MG63 (cell line): ENCODE measurements at places on chromosomes 12 and 14. TPM values are rescaled to one million over a fixed set of nuclear protein-coding genes. Genes with fewer than 3 reads are reported as not detected.
A peak's percentile ranks its signal among the peaks of the same experiment; 100 is the strongest.

UNC119B gene
- total RNA-seq = 30.8 and 43.8 TPM in 2 replicates

CCDC196 gene
- total RNA-seq = not detected in 2 replicates

EGLN3 gene
- 4.5 and 9.3 TPM in 2 replicates for total RNA-seq

EPYC gene
- total RNA-seq = not detected in 2 replicates

FGF23 gene
- total RNA-seq = not detected in 2 replicates

SAMD15 gene
- 0.30 TPM in 1 of 2 replicates, not detected in the other for total RNA-seq

COX8C gene
- not detected in 2 replicates for total RNA-seq

KERA gene
- total RNA-seq = not detected in 2 replicates

FOXG1 gene
- 0.03 and 0.67 TPM in 2 replicates for total RNA-seq

FAM90A1 gene
- 0.07 and 0.43 TPM in 2 replicates for total RNA-seq

SLC38A4 gene
- 3.0 and 7.8 TPM in 2 replicates for total RNA-seq

GLT8D2 gene
- not detected in 2 replicates for total RNA-seq

PRH1 gene
- total RNA-seq = 1.5 and 13.1 TPM in 2 replicates

OVCH1 gene
- total RNA-seq = not detected in 2 replicates

SNRNP35 gene
- total RNA-seq = 2.8 and 16.4 TPM in 2 replicates

DNA sequence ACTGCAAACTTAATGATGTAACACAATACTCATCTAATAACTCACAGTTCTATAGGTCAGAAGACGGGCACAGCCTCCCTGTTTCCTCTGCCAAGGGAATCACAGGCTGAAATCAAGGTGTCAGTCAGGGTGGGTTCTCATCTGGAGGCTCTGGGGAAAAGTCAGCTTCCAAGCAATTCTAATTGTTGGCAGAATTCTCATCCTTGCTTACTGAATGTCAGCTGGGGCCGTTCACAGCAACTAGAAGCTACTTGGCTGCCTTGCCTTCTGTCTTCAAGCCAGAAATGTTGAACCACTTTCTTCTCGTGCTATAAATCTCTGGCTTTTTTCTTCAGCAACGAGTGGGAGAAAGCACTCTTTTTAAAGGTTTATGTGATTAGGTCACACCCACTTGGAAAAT is 80.1 kb upstream of the PDZRN4 start:
- no peak for DNase-seq

DNA sequence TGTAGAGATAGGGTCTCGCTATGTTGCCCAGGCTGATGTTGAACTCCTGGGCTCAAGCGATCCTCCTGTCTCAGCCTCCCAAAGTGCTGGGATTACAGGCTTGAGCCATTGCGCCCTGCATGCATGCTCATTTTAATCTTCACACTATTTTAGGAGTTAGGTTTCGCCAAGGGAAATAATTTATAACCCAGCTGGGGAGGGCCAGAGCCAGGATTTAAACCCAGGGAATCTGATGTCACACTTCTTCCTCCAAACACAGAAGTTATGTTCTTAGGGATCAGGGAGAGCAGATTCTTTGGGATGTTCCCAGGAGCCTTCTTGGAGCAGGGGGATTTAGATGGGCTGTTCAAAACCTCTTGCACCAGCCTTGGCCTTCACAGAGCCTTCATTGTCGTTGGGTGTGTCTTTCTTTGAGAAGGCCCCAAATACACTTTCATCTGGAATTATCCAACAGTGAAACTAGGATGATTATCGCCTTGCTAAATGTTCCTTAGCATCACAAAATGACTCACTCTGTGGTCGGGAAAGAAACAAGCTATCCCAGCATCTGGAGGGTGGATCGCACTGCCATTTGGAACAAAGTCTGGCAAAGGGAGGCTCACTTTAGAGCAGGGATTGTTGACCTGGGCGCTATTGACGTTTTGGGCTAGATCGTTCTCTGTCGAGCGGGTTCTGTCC is 8.2 kb upstream of the PPP1CC start:
- peak; percentile 27 for DNase-seq

DNA sequence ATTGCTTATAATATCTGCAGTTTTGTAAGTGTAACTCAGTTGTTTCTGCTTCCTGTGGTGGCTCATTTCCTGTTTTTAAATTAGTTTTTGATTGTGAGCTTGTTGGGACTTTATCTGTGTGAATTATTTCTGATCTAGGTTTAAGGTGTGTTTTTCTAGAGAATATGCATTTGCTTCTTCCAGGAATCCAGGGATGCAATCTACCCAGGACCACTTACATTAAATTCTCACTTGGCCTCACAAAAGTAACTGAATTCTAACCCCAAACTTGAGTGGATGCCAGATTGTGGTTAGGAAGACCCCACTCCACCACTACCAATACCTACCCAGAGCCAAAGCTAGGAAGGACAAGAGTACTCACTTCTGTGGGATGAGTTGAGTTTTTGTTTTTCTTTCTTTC is 11.9 kb downstream of the STYX start:
- DNase-seq = no peak

DNA sequence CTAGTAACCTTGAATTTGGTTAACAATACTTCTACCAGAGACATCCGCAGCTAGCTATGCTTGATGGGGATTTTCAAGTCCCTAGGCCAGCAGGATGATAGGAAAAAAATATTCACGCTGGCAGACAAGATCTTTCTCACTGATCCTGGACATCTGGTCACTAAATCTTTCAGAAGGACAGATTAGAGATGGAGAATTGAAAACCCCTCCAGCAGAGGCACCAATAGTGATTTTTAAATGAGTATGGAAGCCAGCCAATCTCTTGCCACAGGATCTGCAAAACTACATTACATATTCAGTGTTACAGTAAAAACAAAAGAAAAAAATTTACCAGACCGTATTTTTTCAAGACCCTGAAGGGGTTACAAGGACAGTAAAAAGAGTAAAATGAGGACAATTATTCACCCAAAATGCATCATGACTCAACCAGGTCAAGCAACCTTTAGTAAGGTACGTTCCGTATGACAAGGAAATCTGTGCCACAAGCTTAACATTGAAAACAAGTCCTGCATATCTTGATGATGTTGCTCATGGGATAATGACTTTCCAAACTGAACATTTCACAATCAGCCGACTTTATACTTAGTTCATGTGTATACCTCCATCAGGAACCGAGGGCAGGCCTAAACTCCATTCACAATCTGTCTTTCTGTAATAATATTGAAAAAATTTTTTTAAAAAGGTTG is 239.5 kb downstream of the GXYLT1 start:
- no peak for DNase-seq

DNA sequence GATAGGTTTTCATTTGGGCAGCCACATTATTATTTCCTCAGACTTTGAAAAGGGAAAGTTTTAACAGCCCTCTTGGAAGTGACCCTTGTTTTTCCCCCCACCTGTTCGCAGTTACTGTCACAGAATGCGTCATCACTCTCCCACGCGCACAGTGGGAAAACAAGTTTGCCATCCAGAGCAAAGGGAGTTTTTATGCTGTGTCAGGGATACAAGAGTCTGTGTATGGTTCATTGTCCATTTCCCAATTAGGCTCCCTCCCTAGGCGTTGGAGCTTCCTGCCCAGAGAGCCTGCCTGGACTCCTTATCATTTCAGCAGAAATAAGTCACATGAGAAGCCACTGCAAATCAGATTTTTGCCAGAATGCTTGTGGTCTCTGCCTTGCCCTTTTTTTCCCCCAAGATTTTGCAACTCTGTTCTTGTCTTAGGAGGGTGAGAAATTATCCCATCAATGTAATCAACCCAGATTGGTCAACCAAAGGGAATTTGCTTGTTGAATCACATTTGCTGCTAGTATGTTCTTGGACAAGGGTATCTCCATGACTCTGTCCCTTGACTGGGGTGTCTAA is 104.1 kb downstream of the IGF1 start:
- DNase-seq = no peak

- no peak for DNase-seq
These were observed 82.1 kb upstream of the CAPRIN2 start for GRCh38 chr12:30836656-30837445.

DNA sequence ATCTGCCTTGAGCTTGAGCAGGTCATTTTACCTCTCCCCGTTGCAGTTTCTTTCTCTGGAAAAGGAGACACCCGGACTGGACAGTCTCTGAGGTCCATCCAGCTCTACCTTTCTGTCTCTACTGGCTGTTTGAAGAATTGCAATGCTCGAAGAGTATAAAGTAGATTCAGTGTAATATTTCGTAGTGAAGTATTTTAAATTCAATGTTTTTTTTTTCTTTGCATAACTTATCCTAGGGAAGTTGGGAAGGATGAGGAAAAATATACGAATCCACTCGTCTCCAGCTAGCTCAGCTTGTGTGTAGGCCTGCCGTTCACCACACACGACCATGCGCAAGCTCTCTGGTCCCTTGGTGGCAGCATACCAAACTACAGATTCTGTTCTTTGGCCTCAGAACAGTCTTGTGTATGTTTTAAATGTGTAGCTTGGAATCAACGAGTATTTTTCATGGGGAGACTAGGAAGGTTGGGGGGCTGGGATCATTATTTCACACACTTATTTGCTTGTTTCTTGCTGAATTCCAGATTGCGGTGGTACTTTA is 307.9 kb downstream of the CACNA1C start:
- no peak for DNase-seq

- DNase-seq = peak; percentile 47
These were observed 79.2 kb upstream of the BTG1 start for GRCh38 chr12:92224685-92225331.

GRCh38 chr12:66531766-66532165 is 147.1 kb downstream of the GRIP1 start:
- no peak for DNase-seq

DNA sequence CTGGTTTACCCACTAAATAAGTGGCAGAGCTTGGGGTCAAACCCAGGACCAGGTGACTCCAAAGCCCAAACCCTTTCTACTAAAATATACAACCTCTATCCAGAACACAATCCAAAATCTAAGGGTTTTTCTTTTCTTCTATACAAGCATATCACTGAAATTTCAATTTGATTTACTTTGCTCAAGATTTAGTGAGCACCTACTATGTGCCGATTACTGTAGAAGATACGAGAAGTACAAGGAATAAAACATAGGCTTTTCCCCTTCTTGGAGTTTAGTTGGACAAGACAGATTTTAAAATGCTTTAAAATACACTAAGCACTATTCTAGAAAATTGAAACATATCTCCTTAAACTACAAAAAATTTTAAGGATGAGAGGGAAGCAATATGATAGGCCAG is 2.8 kb downstream of the L3HYPDH start:
- DNase-seq = no peak

DNA sequence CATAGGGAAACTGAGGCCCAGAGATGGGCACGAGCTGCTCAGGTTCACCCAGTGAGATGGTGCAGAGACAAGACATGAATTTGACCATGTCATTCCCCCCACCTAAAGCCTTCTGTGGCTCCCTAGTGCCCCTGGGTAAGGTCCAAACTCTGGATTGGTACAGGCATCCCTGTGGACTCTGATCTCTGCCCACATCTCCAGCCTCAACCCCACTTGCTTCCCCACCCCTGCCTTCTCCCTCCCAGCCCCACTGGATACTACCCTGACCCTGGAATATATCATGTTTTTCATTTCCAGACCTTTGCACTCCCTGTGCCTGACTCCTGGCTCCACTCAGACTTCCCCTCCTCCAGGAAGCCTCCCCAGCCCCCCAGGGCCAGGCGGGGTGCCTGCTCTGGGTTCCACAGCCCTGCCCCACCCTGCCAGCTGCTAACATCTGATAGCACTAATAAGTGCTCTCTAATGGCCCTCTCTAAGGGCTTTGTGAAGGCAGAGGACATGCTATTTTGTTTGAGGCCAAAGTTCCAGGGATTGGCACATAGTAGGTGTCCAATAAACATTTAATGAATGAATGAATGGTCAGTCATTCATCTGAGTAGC is 1.1 kb upstream of the SDSL start:
- no peak for DNase-seq

- DNase-seq = peak; percentile 23
These were observed 95.2 kb upstream of the PCED1B start for GRCh38 chr12:46983959-46984841.

GRCh38 chr12:19547271-19547671 is 108.0 kb downstream of the AEBP2 start:
- DNase-seq = no peak

GRCh38 chr12:106601031-106601430 is 18.2 kb downstream of the RFX4 start:
- no peak for DNase-seq

GRCh38 chr14:96263347-96264199 is 7.6 kb downstream of the BDKRB1 start:
- no peak for DNase-seq

- no peak for DNase-seq
These were observed 27.2 kb upstream of the ADAMTS20 start for GRCh38 chr12:43579206-43579605.

- no peak for DNase-seq
These were observed 36.4 kb downstream of the FZD10 start for GRCh38 chr12:130198663-130199060.

GRCh38 chr12:109719123-109720022 is 5.7 kb downstream of the FAM222A start:
- no peak for DNase-seq

DNA sequence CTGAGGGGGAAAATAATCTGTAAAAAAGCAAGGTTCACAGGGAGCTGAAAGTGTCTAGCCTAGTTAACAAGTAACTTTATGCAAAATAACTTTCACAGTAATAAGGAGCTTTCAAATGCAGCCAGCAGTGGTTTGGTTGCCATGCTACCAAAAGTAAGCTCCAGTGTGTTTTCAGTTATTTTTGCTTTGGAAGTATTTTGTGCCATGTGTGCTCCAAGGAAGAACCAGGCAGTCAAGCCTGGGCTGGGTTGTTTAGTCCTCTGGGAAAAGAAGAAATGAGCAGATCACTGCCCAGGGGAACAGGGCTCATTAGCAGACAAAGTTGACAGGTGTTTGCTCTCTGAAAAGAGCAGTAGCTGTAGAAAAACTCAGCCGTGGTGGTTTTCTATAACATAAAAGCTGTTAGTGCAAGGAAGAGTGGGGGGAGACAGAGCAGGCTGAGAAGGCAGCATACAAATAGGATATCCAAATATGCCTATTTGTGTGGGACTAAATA is 92.8 kb upstream of the TMTC2 start:
- DNase-seq = no peak

- DNase-seq = no peak
These were observed 135.6 kb upstream of the PTPRB start for GRCh38 chr12:70772836-70773235.

GRCh38 chr12:34397591-34398365 is 375.5 kb downstream of the ALG10 start:
- DNase-seq = no peak

DNA sequence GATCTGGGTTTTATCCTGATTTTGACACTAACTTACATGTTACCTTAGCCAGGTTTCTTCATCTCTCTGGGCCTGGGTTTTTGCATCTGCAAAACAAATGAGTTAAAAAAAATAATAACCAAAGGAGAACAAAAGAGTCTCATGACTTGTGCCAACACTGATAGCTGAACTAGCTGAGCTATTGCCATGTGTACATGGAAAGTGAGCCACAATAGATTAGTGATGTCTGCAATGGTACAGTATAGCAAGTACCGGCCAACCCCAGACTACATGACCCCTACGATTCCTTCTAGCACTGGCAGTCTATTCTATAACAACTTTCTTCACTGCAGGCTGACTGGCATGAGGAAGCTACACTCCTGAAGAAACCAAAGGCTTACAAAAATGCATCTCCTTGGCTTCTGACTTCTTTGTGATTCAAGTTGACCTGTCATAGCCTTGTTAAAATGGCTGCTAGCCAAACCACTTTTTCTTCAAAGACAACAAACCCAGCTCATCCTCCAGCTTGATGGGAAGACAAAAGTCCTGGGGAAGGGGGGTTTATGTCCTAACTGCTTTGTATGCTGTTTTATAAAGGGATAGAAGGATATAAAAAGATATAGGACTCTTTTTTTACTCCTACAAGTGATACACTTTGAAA is 123.7 kb downstream of the DAD1 start:
- DNase-seq = no peak

- DNase-seq = peak; percentile 53
These were observed 605 bp downstream of the ANKRD52 start for GRCh38 chr12:56257491-56258067.

- no peak for DNase-seq
These were observed 124.1 kb downstream of the GARIN6 start for GRCh38 chr12:99771659-99772058.
